Bone marrow (tissue), 2 donors: ENCODE measurements at places on chromosomes 3 and 15.

- no peak for DNase-seq
Observed at GRCh38 chr3:107740992-107741896, 218.5 kb downstream of the BBX start.

GRCh38 chr15:35043373-35044095 lies 41.6 kb downstream of the NANOGP8 start:
- no peak for DNase-seq

DNA sequence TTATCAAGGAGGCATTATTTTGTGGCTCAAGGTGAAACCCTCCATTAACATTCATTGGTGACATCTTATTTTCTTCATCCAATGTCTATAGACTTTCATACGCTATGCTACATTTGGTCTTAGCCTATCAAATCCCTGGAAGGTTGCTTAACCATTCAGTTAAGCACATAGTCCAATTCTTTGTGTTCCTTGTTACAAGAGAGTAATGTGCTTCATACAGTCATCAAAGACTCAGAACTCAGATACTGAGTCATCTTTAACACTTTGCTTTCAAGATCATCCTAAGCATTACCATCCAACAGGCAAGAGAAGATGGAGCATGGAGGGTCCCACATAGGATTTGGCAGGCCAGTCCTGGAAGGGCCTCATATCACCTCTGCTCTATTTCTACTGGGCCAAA lies 1202.1 kb downstream of the ROBO1 start:
- no peak for DNase-seq

- DNase-seq, result no peak
Observed at GRCh38 chr3:177733936-177734335, 536.7 kb upstream of the TBL1XR1 start.

DNA sequence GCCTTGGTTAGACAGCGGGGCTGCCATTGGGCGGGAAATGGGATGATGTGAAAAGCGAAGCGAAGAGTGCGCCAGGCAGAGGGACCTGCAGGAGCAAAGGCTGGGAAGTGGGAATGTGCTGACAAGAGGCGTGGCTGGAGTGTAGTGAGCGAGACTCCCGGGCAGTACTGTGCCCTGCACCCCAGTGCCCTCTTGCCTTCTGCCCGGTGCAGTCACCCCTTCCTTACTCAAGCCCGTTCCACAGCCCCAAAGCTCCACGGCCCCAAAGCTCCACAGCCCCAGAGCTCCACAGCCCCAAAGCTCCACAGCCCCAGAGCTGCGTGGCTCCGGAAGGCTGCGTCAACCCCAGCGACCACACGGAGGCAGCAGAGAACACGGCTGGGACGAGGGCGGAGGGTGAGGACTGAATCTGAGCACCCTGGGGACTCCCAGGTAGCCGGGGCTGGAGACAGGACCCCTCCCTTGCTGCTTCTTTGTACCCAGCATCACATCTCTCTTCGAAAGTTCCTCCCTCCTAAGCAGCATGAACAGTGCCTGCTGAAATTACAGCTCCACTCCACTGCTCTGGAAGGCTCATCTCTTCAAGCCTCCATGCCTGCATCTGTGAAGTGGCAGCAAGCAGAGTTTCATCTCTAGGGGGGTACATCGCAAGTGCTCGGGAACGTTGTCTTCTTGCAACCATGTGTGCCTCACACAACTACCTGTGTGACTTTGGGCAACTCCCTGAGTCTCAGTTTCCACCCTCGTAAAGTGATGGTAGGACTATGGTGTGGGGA lies 108.9 kb downstream of the FBLN2 start:
- DNase-seq, result peak; percentile 6

- peak; percentile 21 for DNase-seq
Observed at GRCh38 chr3:37243820-37244748, 69.7 kb upstream of the LRRFIP2 start.

GRCh38 chr3:59746585-59746984 lies 696.8 kb upstream of the CFAP20DC start:
- DNase-seq, result no peak

DNA sequence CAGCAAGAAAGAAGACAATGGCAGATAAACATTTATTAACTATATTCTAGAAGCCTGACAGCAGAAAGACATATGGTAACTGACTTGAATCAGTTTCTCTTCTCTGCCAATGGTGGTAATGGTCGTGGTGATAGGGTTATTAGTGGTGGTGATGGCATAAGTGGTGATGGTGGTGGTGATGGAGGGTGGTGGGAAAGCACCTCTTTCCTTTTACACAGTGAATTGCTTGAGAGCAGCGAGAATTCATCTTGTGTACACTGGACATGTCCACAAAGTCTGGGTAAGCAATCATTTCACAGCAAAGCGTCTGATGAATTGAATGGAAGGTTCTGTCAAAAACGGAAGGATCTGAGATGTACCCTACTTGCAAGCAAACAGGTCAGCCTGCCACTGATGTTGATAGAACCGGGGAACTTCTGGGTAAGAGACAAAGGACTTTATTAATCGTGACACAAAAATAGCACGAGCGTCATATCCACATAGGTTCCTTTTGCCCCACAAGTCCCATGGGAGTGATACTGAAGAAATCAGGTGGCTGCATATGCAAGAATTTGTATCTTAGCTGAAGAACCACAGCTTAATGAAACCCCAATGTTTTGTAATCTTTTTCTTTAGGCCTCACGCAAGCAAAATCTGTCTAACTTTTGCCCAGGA lies 23.5 kb upstream of the TBC1D5 start:
- no peak for DNase-seq

GRCh38 chr15:70474471-70475406 lies 288.6 kb downstream of the UACA start:
- peak; percentile 54 for DNase-seq

- DNase-seq, result no peak
Observed at GRCh38 chr3:133089906-133090485, 51.8 kb downstream of the TMEM108 start.

- no peak for DNase-seq
Observed at GRCh38 chr3:173411375-173411973, 13.9 kb downstream of the NLGN1 start.

- no peak for DNase-seq
Observed at GRCh38 chr3:81658322-81658997, 103.0 kb downstream of the GBE1 start.

DNA sequence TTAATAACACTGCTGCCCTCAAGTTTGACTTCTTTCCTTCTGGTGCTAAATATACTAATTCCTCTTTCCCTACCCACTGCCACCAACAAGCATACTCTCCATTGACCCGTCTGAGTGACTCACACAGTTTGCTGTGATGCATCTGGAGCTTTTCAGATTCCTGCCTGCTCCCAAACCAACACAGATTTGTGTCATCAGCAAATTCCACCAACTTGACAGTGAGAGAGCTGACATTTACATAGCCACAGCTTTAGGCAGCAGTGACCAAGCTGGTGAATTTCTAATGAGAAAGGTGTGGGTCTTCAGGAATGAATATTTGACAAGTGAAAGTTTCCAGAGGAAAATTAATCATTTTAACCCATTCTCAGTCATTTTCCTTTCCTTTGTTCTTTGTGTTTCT lies 96.5 kb upstream of the PRICKLE2 start:
- DNase-seq, result no peak

- DNase-seq, result no peak
Observed at GRCh38 chr3:111284503-111285183, 213.0 kb downstream of the NECTIN3 start.

DNA sequence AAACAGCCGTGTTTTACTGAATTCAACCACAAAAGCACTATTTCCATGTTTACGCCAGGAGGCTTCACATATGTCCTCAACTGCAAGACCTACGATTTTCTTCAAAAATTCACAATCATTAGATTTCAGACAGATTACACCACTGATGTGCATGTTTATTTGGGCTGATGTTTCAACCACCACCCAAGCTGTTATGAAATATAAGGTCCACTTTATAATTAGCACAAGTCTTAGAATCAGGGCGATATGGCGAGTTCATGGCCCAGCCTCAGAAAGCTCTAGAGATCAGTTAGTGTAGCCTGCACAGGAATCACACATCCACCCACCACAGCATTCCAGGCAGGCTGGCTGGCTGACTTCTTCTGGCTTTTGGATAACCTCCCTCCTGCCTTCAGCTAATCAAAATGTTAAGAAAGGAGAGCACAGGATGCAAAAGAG lies 15.4 kb downstream of the SH3BP5 start:
- no peak for DNase-seq

- DNase-seq, result no peak
Observed at GRCh38 chr3:23232016-23232415, 28.9 kb downstream of the UBE2E2 start.

DNA sequence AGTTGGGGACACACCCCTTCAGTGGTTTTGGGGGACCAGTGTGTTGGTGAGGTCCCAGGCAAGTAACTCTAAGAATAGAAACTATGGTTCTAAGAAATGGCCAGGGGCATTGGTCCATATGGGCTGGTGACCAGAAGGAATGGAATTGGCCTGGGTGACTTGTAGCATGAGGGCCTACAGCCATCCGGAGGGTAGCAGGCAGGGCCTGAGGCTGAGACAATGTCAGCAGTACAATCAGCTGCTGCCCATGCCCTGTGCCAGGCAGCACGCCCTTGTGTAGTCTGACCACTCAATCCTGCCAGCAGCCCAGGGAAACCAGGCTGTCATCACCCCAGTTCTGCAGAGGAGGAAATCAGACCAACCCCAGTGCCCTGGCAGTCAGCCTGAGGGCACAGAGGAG lies 100.6 kb downstream of the DNAJB8 start:
- no peak for DNase-seq

DNA sequence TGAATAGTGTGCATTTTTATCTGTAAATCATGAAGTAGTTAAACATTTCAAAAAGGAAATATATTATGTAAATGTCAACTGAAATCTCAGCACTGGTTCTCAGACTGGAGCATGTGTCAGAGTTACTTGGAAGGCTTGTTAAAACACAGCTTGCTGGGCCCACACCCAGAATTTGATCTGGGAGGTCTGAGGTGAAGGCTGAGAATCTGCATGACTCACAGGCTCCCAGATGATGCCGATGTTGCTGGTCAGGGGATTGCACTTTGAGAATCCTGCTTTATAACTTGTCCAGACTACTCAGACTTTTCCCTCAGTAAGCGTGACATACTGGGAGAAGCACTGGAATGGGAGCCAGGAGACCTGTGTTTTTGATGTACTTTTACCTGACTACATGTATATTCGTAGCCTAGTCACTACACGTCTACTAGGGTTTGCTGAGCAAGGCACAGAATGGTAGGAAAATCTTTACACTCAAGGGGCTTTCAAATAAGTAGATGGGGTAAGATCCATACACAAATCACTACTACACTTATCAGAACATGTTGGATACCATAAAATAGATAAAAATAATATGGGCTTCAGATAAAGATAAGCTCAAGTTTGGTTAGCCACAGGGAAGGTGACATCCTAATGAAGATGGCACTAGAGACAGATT lies 77.1 kb upstream of the MEX3B start:
- no peak for DNase-seq

DNA sequence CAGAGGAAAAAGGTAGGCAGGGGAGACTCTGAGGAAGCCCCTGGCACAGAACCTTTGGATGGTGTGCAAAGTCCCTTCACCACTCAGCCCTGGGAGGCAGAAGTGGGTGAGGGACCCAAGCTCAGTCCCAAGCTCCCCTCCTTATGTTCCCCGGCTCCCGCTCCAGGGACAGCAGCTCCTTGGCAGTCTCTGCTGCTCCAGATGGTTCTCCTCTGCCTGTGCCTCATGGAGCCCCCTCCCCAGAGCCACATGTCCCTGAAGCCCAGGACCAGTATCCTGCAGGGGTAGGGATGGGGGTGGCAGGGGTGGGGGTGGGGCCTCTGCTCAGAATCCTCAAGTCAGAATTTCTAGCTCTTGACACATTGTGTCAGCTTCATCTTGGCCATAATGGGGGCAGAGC lies 8.0 kb upstream of the CAMKV start:
- DNase-seq, result no peak

GRCh38 chr3:61015859-61016258 lies 235.4 kb downstream of the FHIT start:
- no peak for DNase-seq

DNA sequence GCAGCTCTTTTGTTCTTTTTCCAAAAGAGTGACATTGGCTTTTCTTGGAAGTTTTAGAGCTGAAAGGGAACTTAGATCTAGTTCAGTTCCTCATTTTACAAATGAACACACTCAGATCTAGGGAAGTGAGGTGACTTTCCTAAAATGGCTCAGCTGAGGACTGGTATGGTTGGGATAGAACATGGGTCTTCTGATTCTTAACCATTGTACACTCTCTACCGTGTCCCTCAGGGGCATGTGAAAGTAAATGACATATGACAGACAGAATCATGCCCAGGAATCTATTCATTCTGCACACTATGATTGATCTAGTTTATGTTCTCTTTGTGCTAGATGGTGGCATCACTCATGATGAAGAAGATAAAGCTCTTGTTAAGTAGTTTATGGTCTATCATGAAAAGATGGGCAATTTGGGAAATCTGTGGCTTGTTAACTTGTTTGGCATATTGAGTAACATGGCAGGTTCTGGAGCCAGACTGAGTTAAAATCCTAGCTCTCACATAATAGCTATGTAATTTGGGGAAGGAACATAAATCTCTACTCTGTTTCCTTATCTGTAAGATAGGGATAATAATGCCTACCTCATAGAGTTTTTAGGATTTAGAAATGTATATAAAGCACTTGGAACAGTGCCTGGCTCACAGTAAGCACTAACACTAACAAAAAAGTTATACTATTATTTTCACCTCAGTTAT lies 30.9 kb downstream of the UBE2E1 start:
- no peak for DNase-seq

- DNase-seq, result no peak
Observed at GRCh38 chr3:194310060-194310835, 40.9 kb downstream of the CPN2 start.

GRCh38 chr3:184748219-184749135 lies 36.6 kb upstream of the MAGEF1 start:
- no peak for DNase-seq

DNA sequence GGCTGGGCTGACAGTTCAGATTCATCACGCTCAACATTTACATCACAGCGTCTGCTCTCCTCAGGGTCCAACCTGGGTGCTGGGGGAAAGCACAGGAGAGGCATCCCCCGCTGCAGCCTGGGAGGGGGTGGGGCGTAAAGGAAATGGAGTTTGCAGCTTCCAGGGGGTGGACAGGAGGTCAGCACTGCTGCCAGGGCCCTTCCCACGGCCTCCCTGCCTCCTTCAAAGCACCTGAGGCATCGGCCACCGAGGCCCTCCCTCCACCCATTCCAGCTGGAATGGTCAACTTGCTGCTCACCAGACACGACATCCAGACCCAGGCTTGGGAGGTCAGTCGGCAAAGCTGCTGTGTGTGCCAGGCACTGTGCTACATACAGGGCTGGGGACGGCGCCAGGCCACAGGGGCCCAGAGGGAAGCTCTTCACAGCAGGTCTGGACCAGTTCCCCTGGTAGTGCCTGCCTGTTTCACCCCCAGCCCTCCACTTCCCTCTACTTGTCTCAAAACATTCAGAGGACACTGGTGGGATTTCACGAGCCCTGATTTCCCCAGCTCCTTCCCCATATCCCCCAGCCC lies 120.7 kb downstream of the ANP32A start:
- no peak for DNase-seq

DNA sequence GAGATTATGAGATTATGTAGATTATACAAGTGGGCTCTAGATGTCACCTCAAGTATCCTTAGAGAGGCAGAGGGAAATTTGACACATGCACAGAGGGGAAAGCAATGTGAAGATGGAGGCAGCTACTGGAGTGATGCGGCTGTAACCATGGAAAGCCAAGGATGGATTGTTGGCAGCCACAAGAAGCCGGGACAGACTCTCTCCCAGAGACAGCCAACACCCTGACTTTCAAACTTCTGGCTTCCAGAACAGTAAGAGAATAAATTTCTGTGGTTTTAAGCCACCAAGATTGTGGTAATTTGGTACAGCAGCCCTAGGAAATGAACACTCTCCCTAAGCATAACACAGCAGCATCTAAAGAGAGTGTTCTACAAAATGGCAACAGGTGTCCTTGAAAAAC lies 34.4 kb upstream of the PRICKLE2 start:
- no peak for DNase-seq
